Right ventricle myocardium superior (tissue), 1 donor: ENCODE measurements at places on chromosomes 5 and 9.

DNA sequence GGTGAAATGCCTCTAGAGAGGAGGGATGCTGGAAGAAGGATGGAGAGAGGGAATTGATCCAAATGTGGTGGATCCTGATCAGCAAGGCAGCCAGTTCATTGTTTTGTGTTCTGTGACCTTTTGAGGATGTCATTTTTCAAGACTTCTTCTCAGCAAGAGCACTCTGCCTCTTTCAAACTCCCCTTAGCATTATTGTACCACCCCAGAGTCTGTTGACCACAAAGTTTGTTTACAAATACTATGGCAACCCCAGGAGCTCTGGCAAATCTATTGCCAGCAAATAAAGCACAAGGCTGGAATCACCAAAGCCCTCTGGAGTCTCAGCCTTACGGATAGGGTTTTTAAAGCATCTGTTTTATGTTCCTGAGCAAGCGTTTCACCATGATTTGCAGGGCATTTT is 76.2 kb upstream of the SLC1A3 start:
- no peak for DNase-seq

DNA sequence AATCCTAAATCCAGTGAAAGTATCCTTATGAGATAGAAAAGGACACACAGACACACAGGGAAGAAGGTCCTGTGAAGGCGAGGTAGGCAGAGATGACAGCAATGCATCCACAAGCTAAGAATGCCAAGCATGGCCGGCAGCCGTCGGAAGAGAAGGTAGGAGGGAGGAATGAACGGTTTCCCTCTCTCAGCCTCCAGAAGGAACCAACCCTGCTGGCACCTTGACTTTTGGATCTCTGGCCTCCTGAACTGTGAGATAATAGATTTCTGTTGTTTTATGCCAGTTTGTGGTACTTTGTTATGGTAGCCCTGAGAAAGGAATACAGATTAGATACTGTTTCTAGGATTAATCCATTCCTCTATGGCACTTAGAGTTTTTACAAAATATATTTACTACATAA is 76.1 kb upstream of the PANK3 start:
- DNase-seq = no peak

- DNase-seq = no peak
Observed at GRCh38 chr9:89877051-89878002, 272.5 kb downstream of the GADD45G start.

GRCh38 chr9:15510789-15511575 is at the start of gene PSIP1:
Gene PSIP1 (minus strand): TSS chr9:15510970. CDS start chr9:15510188, 782 bp downstream.
- peak; percentile 86 for DNase-seq

- peak; percentile 39 for DNase-seq
Observed at GRCh38 chr5:1809416-1810035, 8.3 kb downstream of the NDUFS6 start.
